ENCODE measurements at places on chromosomes 13 and 19. TPM values are rescaled to one million over a fixed set of nuclear protein-coding genes. Genes with fewer than 3 reads are reported as not detected.

GRCh38 chr13:60720590-60720989 lies 323.6 kb downstream of the TDRD3 start:
- DNase-seq, result no peak

GRCh38 chr19:49853852-49854377 lies 3.0 kb downstream of the PTOV1 start:
- no peak for DNase-seq

DNA sequence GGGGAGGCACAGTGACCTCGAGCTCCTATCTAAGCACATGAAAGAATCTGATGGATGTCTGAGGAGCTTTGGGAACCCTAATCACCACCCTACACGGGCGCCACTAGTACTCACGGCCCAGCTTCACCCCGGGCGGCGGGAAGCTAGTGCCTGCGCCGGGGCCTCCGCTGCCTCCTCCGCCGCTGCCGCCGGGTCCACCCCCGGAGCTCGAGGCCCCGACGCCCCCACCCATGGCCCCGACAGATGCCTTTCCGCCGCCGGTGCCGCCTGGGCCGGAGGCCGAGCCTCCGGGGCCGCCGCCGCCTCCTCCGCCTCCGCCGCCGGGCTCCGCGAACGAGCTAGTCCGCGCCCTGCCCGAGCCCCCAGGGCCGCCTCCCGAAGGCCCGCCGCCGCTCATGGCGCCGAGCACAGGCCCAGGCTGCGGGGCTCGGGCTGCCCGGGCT lies 312 bp downstream of the GSK3A start:
- DNase-seq, result no peak

GRCh38 chr19:35518313-35518712 lies 4.9 kb upstream of the DMKN start:
- DNase-seq, result peak; percentile 90

- DNase-seq, result no peak
Measured at GRCh38 chr13:28037399-28037798, 48.9 kb upstream of the URAD start.

DNA sequence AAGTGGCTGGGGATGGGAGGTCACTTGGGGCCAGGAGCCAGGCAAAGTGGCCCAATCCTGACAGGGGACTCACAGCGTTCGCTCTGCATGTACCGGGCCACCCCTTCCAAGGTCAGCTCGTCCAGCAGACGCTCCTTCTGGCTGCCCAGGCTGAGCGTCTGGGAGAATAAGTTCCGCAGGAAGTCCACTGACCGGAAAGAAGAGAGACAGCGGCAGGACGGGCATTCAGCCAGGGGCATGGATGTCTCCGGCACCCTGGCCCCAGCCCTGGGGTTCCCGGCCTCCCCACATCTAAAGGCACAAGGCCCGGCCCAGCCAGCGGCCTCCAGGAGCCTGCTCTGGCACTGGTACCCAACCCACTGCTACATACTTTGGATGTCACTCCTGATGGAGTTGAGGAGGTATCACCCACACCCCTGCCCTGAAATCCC lies 6.1 kb downstream of the SIRT2 start:
- no peak for DNase-seq

DNA sequence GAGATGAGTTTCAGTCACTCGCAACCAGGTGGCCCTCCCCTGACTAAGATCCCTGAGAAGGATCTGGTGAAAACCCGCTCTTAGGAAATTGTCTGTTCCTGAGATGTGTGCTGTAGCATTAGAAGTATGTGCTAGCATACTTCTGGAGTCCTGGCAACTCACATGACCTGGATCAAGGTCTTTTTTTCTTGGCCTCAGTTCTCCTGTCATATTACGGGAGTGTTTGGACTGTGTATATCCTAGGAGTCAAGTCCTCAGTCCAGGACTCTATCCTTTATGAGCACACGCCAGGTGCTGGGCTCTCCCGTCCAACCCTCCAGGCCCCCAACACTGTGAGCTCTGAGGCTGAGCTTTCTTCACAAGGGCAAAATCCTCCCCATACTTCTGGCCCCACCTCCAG lies 156.4 kb downstream of the UQCRFS1 start:
- DNase-seq, result no peak

Gene CEACAM7
- total RNA-seq, result not detected
